Karpas-422 (cell line): ENCODE measurements at places on chromosomes 2 and 18. TPM values are rescaled to one million over a fixed set of nuclear protein-coding genes. Genes with fewer than 3 reads are reported as not detected.

DNA sequence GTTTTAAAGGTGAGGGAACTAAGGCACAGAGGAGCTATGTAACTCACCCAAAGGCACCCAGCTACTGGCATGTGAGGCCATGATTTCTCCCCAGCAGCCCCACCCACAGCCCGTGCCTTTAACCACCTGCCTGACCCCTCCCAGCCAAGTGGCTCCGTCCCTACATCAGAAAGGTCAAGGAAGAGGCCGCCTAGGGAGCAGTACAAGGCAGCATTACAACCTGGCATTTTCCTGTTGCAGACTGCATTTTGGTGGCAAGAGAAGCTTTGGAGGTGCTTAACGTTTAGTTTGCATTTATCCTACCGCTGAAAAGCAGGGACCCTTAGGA is 17.5 kb downstream of the STEAP3 start:
- H3K36me3 ChIP-seq = no peaks in the 10 kb centered on the region
- H3K4me1 ChIP-seq = peaks cover 21% of the 10 kb centered on the region
- DNase-seq = no peak
- H3K27ac ChIP-seq = no peak overlapping the region

DNA sequence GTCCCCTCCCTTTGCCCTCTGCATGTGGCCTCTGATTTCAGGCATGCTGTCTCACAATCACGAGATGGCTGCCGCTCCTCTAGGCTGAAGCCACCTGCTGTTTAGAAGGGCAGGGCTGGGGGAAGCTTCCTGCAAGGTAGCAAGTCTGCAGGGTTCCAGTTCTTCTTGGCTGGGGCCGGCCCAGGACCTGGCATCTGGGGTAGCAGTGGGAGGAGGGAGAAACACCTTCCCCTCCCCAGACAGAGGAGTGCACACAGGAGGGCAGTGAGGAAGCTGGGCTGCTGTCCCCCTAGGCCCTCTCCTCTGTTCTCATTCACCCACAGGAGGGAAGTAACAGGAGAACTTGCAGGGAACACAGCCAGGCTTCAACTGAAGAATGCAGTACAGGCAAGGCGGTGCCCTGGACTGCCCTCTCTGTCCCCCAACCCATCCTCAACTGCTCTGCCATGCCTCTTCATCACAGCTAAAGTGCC is 345.9 kb upstream of the HS6ST1 start:
- DNase-seq = no peak
- no peak overlapping the region for H3K4me3 ChIP-seq
- H3K36me3 ChIP-seq = no peaks in the 10 kb centered on the region
- H3K4me1 ChIP-seq = no peaks in the 10 kb centered on the region

DNA sequence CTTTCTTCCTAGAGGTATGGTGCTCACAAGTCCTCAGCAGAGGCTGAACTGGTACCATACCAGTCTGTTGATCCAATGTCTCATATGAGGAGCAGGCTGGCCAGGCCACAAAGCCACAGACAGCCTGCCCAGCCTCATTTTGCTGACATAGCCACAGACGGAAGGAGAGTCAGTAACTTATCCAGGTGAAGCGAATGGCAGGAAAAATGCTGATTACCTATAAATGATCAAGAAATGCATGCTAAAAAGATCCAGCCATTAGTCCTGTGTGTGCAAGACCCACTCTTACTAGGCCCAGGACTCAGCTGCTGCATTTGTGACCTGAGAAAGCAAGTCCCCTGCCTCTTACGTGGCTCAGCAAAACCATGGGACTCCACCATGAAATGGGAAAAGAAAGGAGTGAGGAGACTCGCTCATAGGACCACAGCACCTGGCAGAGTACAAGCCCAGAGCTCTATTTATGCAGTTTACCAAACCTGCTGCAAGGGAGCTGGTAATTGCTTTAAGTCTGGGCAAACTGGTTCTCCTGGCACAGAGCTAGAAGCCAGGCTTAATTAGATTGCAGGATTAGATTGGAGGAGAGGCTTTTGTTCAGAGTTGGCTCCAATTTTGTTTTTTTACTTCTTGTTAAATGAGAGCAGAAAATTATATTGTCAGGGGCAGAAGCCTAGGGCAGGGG is 19.0 kb downstream of the RHOB start:
- no peaks in the 10 kb centered on the region for H3K36me3 ChIP-seq
- H3K4me3 ChIP-seq = no peak overlapping the region
- H3K4me1 ChIP-seq = no peaks in the 10 kb centered on the region
- no peak overlapping the region for H3K27ac ChIP-seq

- no peaks in the 10 kb centered on the region for H3K4me1 ChIP-seq
- H3K36me3 ChIP-seq = no peaks in the 10 kb centered on the region
- H3K4me3 ChIP-seq = no peak overlapping the region
- DNase-seq = no peak
Observed at GRCh38 chr2:175236930-175237329, 55.4 kb upstream of the ATP5MC3 start.

DNA sequence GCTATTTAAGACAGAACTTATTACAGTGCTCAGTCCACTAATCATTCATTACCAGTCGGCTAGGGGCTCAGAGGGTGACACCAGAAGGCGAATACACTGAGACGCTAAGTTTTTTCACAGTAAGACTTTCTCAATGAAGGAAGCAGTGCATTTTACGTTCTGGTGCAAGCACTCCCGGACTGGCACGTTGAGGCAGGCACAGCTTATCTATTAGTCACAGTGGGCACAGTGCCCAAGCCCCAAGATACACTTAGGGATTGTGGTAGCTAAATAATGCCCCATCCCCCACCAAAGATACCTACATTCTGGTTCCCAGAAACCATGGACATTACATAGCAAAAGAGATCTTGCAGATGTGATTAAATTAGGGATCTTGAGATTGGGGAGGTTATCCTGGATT is 32.6 kb upstream of the BCL11A start:
- H3K27ac ChIP-seq = no peak overlapping the region
- H3K4me3 ChIP-seq = no peak overlapping the region
- no peaks in the 10 kb centered on the region for H3K27me3 ChIP-seq

DNA sequence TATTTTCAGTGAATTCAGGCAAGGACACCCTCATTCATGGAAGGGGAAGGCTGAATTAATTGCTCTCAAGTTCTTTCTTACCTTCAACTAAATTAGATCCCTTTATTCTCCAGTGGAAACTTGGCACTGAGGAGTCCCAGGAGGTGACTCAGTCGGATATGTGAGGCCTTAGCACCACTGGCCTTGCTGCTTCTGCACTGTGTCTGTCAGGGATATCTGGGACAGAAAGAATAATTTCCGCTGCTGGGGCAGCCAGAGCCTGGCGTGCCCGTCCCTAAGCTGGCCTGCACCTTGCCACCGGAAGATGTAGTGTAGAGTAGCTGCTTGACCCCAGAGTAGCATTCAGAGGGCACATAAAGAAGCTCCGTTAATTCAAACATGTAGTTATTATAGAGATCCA is 53.4 kb downstream of the LIMS1 start:
- no peak overlapping the region for H3K4me3 ChIP-seq
- H3K27me3 ChIP-seq = no peaks in the 10 kb centered on the region
- no peak for DNase-seq

- H3K36me3 ChIP-seq = no peaks in the 10 kb centered on the region
- no peaks in the 10 kb centered on the region for H3K27me3 ChIP-seq
- no peak for DNase-seq
- H3K4me3 ChIP-seq = no peak overlapping the region
- peaks cover 6% of the 10 kb centered on the region for H3K4me1 ChIP-seq
Observed at GRCh38 chr2:39179974-39180960, 59.4 kb upstream of the SOS1 start.

GRCh38 chr2:101976891-101977290 is 14.9 kb upstream of the IL1R2 start:
- DNase-seq = no peak
- H3K27me3 ChIP-seq = no peaks in the 10 kb centered on the region
- H3K27ac ChIP-seq = no peak overlapping the region

DNA sequence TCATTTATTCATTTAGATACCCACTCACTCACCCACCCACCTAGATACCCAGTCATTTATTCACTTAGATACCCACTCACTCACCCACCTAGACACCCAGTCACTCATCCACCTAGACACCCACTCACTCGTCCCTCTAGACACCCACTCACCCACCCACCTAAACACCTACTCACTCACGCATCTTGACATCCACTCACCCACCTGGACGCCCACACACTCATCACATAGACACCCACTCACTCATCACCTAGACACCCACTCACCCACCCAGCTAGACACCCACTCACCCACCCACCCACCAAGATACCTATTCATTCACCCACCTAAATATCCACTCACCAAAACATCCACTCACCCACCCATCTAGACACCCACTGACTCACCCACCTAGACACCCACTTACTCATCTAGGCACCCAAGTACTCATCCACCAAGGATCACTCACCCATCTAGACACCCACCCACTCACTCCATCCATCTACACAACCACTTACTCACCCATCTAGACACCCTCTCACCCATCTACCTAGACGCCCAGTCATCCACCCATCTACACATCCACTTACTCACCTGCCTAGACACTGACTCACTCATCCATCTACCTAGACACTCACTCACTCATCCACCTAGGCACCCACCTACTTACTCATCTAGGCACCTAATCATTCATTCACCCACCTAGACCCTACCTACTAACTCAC is 723.7 kb upstream of the RAB6C start:
- H3K27me3 ChIP-seq = no peaks in the 10 kb centered on the region
- H3K36me3 ChIP-seq = no peaks in the 10 kb centered on the region
- H3K27ac ChIP-seq = no peak overlapping the region
- no peak overlapping the region for H3K4me3 ChIP-seq

- DNase-seq = no peak
- no peaks in the 10 kb centered on the region for H3K27me3 ChIP-seq
Observed at GRCh38 chr18:75422341-75422910, 5.1 kb downstream of the SMIM21 start.

GRCh38 chr2:127407661-127408003 is 10.6 kb upstream of the PROC start:
- H3K27me3 ChIP-seq = no peaks in the 10 kb centered on the region
- no peak overlapping the region for H3K27ac ChIP-seq
- DNase-seq = no peak
- no peaks in the 10 kb centered on the region for H3K36me3 ChIP-seq

DNA sequence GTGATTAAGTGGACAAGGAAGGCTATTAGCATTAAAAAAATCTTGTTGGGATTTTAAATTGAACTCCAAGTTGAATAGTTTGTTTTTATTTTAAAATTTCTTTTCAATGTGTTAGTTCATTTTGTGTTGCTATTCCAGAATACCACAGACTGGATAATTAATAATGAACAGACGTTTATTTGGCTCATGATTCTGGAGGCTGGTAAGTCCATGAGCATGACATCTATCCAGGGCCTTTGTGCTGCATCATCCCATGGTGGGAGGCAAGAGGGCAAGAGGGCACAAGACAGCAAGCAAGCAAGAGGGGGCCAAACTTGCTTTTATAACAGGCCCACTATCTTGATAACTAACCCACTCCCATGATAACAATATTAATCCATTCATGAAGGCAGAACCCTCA is 22.5 kb downstream of the CCDC85A start:
- DNase-seq = no peak
- H3K27ac ChIP-seq = no peak overlapping the region
- no peaks in the 10 kb centered on the region for H3K4me1 ChIP-seq
- H3K36me3 ChIP-seq = no peaks in the 10 kb centered on the region
- no peak overlapping the region for H3K4me3 ChIP-seq

The ANKRD39 gene
- total RNA-seq = 11.1 and 12.5 TPM in 2 replicates

The ODC1 gene
- 247 and 289 TPM in 2 replicates for total RNA-seq

The FBXO41 gene
- total RNA-seq = 44.9 and 55.6 TPM in 2 replicates

The WNT6 gene
- total RNA-seq = 7.8 and 7.9 TPM in 2 replicates

The C2orf69 gene
- total RNA-seq = 14.3 and 21.1 TPM in 2 replicates

The PPIG gene
- 25.0 and 37.5 TPM in 2 replicates for total RNA-seq

The MBOAT2 gene
- not detected in 2 replicates for total RNA-seq
